HCT116 (cell line): ENCODE measurements at places on chromosomes 1 and 21. TPM values are rescaled to one million over a fixed set of nuclear protein-coding genes. Genes with fewer than 3 reads are reported as not detected.

- H3K4me1 ChIP-seq, result no peaks in the 10 kb centered on the region
- no peak overlapping the region for H3K27ac ChIP-seq
- no peaks in the 10 kb centered on the region for H3K27me3 ChIP-seq
- H3K4me3 ChIP-seq, result no peak overlapping the region
- DNase-seq, result no peak
These were observed 85.7 kb downstream of the BRINP2 start for GRCh38 chr1:177256153-177257075.

- no peak for DNase-seq
- H3K27ac ChIP-seq, result no peak overlapping the region
- H3K36me3 ChIP-seq, result no peaks in the 10 kb centered on the region
- no peak overlapping the region for H3K4me3 ChIP-seq
- peaks cover 18% of the 10 kb centered on the region; the same call in 1 of the 2 replicates for H3K27me3 ChIP-seq
- H3K4me1 ChIP-seq, result peaks cover 3% of the 10 kb centered on the region
These were observed 3.7 kb upstream of the TRABD2B start for GRCh38 chr1:48000883-48001282.

DNA sequence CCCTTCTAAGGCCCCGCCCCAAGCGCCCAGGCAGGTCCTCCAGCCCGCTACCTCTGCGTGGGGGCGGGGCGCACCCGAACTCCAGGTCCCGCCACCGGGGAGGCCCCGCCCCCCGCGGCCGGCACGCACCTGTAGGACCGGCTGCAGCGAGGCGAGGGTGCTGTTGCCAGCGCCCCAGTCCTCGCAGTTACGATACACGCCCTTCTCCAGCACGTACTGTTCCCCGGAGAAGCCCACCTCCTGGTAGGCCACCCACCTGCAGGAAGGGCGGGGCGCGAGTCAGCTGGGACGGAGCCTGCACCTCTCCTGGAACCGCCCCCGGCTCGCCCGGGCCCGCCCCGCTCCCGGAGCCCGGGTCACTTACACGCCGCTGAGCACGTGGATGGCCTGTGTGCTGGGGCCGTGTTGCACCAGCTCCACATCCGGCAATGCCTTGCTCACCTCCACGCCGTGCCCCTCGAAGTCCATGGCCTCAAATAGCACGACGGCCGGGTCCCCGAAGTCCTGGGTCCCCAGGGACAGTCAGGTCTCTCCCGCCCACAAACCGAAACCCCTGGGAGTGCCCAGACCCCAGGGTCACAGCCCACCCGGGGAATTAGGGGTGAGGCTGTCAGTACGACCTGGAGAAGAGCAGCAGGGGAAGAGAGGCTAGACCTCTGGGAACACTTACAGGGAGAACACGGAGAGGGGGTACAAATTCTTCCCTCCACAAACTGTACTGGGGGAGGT is 17.3 kb downstream of the CRYBG2 start:
- peak overlapping the region; percentile 54; the same call in 1 of the 2 replicates for H3K27ac ChIP-seq
- peaks cover 25% of the 10 kb centered on the region for H3K4me1 ChIP-seq
- H3K36me3 ChIP-seq, result no peaks in the 10 kb centered on the region; the same call in 1 of the 2 replicates
- H3K4me3 ChIP-seq, result peak overlapping the region; percentile 86

- H3K4me1 ChIP-seq, result no peaks in the 10 kb centered on the region
- H3K4me3 ChIP-seq, result no peak overlapping the region
- no peak overlapping the region for H3K27ac ChIP-seq
These were observed 142.6 kb downstream of the ZNF644 start for GRCh38 chr1:90879281-90879680.

DNA sequence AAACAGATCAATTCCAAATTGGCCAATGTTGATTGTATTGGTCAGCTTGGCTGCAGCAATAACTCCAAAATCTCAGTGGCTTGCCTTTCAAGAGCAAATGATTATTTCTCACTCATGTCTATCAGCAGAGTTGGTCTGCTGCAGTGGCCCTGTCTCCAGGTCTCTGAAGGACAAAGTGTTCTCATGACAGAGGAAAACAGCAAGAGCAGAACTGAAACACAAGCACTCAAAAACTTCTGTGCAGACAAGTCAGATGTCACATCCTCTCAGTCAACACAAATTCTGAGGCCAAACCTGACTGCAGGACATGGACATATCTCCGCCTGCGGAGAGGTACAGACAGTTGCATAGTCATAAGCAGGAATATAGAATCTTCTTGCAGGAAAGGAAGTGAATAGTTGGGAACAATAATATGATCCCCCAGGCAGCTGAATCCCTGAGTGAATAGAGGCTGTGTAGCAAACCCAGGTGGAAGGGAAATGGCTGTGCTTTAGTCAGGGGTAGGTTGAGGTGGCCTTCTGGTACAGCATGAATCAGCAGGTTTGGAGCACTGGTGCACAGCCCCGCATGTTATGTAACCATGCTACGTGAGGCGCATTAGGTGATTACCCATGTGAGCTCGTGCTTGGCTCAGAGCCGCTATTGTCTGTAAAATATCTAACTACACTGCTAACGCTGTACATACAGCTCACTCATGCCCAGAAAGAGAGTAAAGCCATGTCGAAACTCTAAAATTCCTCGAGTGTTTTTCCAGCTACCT is 17.1 kb upstream of the UBE2U start:
- H3K36me3 ChIP-seq, result no peaks in the 10 kb centered on the region
- DNase-seq, result no peak
- no peaks in the 10 kb centered on the region for H3K4me1 ChIP-seq
- H3K27me3 ChIP-seq, result no peaks in the 10 kb centered on the region
- no peak overlapping the region for H3K27ac ChIP-seq

DNA sequence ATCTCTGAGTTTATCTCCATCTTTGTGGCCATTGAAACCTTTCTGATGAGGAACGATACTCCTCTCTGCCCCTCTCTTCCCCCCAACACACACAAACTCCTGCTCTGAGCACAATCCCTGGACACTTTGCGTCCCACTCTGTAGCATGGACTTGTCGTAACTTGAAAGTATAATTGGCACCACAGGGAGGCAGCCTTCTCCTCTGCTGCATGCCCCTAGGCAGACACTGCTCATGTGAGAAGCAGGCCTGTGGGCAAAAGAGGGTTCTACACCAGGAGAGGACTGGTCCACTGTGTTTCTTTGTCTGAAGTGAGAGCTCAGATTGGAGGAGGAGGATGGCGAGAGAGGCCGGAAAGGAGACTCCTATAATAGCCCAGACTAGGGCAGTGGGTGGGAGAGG is 3.8 kb upstream of the PARS2 start:
- peaks cover 17% of the 10 kb centered on the region for H3K4me1 ChIP-seq
- no peak for DNase-seq
- H3K27me3 ChIP-seq, result no peaks in the 10 kb centered on the region
- no peak overlapping the region for H3K4me3 ChIP-seq

GRCh38 chr1:202807451-202807925 is 733 bp downstream of the KDM5B start:
- no peaks in the 10 kb centered on the region for H3K36me3 ChIP-seq
- peaks cover 40% of the 10 kb centered on the region for H3K4me1 ChIP-seq
- no peaks in the 10 kb centered on the region for H3K27me3 ChIP-seq
- H3K27ac ChIP-seq, result peak overlapping the region; percentile 75; the same call in 1 of the 2 replicates
- DNase-seq, result no peak

DNA sequence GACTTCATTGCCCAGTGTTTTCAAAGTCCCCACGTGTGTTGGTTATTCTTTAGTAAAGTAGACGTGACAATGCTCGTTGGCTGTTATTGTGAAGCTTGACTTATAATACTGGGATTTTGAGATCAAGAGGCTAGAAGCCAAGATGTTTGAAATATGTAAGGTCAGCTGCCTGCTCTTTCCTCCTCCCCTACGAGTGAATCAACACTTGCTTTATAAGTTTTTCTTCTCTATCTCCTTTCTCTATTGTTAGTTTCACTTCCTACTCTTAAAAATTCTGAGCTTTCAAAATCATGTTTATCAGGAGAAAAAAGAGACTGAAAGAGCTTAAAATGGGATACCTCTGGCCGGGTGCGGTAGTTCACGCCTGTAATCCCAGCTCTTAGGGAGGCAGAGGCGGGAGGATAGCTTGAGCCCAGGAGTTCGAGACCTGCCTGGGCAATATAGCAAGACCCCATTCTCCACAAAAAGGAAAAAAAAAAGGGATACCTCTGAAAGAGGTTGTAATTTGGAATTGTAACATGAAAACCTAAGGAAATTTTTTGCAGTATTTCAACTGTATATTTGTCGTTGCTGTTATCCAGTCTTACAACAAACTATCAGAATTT is 72.0 kb downstream of the EPB41 start:
- DNase-seq, result no peak
- H3K36me3 ChIP-seq, result no peaks in the 10 kb centered on the region
- no peaks in the 10 kb centered on the region for H3K27me3 ChIP-seq
- no peak overlapping the region for H3K4me3 ChIP-seq
- no peak overlapping the region for H3K27ac ChIP-seq
- no peaks in the 10 kb centered on the region for H3K4me1 ChIP-seq

DNA sequence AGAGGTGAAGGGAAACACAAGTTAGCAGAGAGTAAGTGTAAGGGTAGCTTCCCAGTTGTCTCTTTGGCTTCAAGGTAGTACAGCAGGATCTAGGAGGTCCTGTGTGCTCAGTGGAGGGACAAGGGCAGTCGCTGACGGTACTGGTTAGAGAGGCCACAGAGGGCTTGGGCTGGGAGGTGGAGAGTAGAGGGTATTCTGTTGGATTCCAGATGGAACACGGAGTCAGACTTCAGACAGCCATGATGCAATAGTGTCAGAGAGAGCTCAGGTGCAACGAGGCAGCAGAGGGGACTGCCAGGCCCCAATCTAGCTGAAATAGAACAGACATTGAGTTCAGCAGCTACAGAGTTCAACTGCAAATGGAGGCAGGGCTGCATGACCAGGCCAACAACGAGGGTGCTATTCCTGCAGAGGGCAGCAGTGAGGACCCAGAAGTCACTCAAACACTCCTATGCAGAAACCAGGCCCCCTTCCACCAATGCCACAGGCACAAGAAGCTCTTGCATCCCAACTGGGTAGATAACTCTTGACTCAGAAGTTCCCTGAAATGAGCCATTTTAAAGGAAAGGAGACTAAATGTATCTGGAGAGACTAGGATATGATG is 325.0 kb upstream of the ESRRG start:
- H3K4me1 ChIP-seq, result no peaks in the 10 kb centered on the region
- no peak overlapping the region for H3K27ac ChIP-seq
- no peak overlapping the region for H3K4me3 ChIP-seq
- no peak for DNase-seq

GRCh38 chr21:22374218-22374969 is 1376.2 kb downstream of the NCAM2 start:
- DNase-seq, result no peak
- no peak overlapping the region for H3K4me3 ChIP-seq
- H3K4me1 ChIP-seq, result no peaks in the 10 kb centered on the region
- H3K36me3 ChIP-seq, result no peaks in the 10 kb centered on the region

- no peak for DNase-seq
- no peak overlapping the region for H3K4me3 ChIP-seq
- no peaks in the 10 kb centered on the region for H3K36me3 ChIP-seq
- no peak overlapping the region for H3K27ac ChIP-seq
- no peaks in the 10 kb centered on the region for H3K27me3 ChIP-seq
These were observed 70.6 kb downstream of the LMO4 start for GRCh38 chr1:87399264-87399663.

DNA sequence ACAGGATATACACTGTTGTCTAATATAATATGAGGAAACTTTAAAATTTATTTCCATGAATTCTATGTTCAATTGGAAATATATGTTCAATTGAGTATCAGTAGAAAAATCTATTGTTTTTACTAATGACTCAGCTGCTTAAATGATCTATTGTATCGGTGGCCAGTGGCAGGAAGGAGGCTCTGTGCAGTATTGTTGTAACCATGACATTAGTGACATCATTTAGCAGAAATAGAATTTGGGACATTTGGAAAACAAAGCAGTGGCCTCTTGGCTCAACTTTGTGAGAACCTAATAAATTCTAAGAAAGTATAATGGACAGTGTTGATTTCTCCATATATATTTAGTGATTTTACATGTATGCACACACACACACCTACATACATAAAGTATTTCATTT is 257.4 kb downstream of the PDE4B start:
- H3K27ac ChIP-seq, result no peak overlapping the region
- H3K4me3 ChIP-seq, result no peak overlapping the region
- no peaks in the 10 kb centered on the region for H3K27me3 ChIP-seq
- no peaks in the 10 kb centered on the region for H3K36me3 ChIP-seq
- H3K4me1 ChIP-seq, result no peaks in the 10 kb centered on the region

DNA sequence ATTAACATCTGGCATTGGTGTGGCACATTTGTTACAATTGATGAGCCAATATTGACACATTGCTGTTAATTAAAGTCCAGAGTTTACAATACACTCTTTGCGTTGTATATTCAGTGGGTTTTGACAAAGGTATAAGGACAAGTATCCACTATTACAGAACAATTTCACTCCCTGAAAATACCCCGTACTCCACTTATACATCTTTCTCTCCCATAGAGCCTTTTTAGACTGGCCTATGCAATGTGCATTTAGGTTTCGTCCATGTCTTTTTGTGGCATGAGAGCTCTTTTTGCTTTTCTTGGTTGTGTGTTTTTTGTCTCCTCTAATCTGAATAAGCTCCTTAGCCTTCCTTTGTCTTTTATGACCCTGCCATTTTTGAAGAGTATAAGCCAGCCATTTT is 40.6 kb upstream of the TSNAX start:
- H3K4me1 ChIP-seq, result no peaks in the 10 kb centered on the region
- DNase-seq, result no peak
- H3K4me3 ChIP-seq, result no peak overlapping the region
- no peaks in the 10 kb centered on the region for H3K36me3 ChIP-seq
- no peak overlapping the region for H3K27ac ChIP-seq

- H3K36me3 ChIP-seq, result no peaks in the 10 kb centered on the region
- no peaks in the 10 kb centered on the region for H3K27me3 ChIP-seq
- peak overlapping the region; percentile 76; the same call in 1 of the 2 replicates for H3K27ac ChIP-seq
- H3K4me1 ChIP-seq, result peaks cover 6% of the 10 kb centered on the region; the same call in 1 of the 2 replicates
- peak; percentile 85 for DNase-seq
- peak overlapping the region; percentile 37 for H3K4me3 ChIP-seq
These were observed 70.8 kb upstream of the RHOU start for GRCh38 chr1:228664399-228664914.

NCAM2 gene
- total RNA-seq, result not detected

DIP2A gene
- 39.9 TPM for total RNA-seq

OR2L2 gene
- total RNA-seq, result not detected

CLCA2 gene
- total RNA-seq, result not detected

LMOD1 gene
- total RNA-seq, result 0.12 TPM

QSOX1 gene
- 89.2 TPM for total RNA-seq

MIXL1 gene
- total RNA-seq, result not detected

PLK3 gene
- total RNA-seq, result 56.1 TPM

LAD1 gene
- 56.1 TPM for total RNA-seq

RBP7 gene
- total RNA-seq, result 45.6 TPM

DCDC2B gene
- 0.27 TPM for total RNA-seq

PIGP gene
- total RNA-seq, result 23.5 TPM

GPR161 gene
- total RNA-seq, result 13.7 TPM

TRIM46 gene
- total RNA-seq, result 3.8 TPM

TUFT1 gene
- total RNA-seq, result 12.3 TPM

CLCA1 gene
- total RNA-seq, result 0.12 TPM

PTPRC gene
- total RNA-seq, result 1.2 TPM
